ENCODE measurements at places on chromosomes 5 and 9.

GRCh38 chr9:136765041-136765440, 723 bp upstream of the LCN15 start:
- DNase-seq = no peak

- DNase-seq = no peak
Measured at GRCh38 chr5:87109746-87110145, 157.9 kb upstream of the RASA1 start.

- no peak for DNase-seq
Measured at GRCh38 chr5:161547738-161548486, 1.4 kb upstream of the GABRB2 start.

- DNase-seq = no peak
Measured at GRCh38 chr9:105483618-105484017, 35.8 kb downstream of the FSD1L start.

DNA sequence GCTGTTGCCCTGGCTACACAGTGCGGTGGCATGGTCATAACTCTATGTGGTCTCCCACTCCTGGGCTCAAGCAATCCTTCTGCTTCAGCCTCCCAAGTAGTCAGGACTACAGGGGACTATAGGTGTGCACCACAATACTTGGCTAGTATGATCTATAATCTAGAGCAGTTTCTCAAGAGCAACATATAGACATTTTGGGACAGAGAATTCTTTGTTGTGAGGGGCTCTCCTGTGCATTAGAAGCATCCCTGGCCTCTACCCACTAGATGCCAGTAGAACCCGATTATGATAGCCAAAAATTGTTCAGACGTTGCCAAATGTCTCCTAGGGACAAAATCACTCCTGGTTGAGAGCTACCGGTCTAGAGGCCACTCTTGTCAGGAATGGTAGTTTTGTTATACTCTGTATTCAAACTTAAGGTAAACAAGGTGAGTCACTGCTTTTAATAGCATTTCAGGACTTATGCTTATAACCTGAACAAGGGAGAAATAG, 7.2 kb downstream of the ANKHD1 start:
- DNase-seq = no peak
